ENCODE measurements at places on chromosomes 4 and X.

DNA sequence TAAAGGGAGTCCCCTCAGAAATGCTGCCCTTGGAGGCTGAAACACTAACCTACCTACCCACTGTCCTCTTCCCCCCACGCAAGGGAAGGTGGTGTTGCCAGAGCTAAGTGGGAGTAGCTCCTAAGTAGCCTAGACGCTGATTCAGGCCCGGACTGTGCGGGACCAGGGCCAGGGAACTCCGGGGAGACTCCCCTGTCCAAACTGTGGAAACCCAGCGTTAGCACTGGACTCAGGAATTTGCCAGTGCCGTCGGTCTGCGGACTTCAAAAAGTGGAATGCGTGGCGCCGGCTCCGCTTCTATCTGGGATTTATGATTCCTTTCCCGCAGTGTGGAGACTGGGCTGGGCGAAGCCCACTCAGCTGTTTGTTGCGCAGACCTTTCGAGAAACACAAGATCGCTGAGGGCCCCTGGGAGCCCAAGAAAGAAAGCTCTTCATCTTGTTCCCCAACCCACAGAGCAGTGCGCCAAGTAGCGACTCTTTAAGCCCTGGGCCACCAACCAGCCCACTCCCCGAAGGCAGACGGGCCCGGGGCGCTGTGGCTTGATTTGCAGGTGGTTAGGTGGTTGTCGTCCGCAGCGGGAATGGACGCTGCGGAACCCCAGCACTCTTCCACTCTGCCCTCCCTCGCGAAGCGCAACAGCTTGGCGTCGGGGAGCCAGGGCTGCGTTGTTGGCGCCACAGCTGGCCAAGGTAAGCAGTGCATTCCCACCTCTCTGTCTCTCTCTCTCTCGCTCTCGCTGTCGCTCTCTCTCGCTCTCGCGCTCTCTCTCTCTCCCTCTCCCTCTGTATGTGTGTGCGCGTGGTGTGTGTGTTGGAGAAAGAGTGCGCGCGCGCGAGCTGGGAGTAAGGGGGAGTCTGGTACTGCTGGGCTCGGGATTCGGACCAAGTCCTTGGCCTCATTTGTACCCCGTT, 2.0 kb downstream of the TMEM255A start:
- no peak for DNase-seq

DNA sequence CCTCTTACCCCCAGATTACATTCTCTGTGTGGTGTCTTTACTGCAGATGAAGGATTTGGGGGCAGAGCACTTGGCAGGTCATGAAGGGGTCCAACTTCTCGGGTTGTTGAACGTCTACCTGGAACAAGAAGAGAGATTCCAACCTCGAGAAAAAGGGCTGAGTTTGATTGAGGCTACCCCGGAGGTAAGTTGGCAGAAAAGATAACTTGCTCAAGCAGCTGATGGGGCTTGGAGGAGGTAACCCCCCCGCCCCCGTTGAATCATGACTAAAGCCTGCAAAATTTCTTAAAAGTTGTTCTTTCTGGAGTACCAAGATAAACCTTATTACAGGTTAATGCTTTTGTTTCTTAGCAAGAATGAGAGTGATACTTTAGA, 1.5 kb downstream of the CCNG2 start:
- no peak for DNase-seq

- DNase-seq = no peak
Measured at GRCh38 chr4:185941461-185941860, 127.5 kb upstream of the TLR3 start.

- DNase-seq = no peak
Measured at GRCh38 chrX:139052461-139052860, 340.9 kb upstream of the FGF13 start.

DNA sequence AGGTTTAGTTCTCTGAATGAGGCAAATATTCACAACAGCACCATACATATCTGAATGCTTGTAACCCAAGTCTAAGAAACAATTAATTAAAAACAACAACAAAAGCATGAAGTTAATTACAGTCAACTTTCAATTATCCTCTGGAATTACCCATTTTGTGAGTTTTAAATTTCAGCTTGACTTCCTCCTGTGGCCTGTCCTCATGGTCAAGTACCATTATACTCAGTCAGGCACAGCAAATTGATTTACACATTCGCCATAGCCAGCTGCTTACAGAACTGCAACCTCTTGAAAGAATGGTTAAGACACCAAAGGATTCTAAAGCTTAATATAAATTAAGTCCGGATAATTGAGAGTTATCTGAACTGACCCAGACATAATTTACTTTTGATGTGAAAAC, 306.5 kb downstream of the CAMK2D start:
- DNase-seq = no peak

DNA sequence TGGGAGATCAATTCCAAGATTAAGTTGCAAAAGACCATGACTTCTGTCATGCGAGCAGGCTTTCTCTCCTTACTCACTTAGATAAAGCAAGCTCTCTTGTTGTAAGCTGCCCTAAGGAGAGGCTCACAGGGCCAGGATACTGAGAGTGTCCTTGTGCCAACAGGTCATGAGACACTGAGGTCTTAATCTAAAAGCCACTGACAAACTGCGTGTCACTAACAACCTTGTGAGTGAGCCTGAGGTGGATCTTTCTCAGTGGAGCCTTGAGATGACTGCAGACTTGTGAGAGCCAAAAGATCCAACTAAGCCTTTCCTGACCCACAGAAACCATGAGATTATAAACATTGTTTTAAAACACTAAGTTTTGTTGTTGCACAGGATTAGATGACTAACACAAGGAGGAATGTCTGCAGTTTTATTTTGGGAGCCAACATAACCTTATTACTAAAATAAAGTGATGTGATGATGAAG, 170.5 kb downstream of the SLC39A8 start:
- peak; percentile 23 for DNase-seq

DNA sequence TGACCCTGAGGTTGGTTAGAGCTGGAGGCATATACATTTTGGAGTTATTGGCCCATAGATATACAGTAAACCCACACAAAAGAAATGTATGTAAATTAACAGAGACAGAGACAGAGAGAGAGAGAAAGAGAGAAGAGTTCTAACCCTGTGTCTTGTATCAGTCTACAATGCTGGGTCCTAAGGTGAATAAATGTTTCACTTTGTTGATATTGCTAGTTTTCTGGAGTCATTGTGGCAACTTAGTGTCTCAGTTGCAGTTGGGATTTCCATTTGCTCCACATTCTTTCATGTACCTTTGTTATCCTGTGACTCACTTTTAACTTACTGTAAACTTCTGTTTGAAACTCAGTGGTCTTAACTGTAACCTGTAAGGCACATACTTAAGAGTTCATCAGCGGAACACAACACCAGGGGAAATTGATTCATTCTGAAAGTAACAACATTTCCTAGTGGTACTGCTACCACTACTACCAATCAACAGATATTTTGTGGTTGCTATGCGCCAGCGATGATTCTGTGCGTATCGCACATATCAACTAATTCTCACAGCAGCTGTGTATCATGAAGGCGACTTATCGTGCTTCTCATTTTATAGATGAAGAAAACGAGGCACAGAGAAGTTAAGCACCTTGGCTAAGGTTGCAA, 38.5 kb upstream of the ETDA start:
- DNase-seq = no peak

DNA sequence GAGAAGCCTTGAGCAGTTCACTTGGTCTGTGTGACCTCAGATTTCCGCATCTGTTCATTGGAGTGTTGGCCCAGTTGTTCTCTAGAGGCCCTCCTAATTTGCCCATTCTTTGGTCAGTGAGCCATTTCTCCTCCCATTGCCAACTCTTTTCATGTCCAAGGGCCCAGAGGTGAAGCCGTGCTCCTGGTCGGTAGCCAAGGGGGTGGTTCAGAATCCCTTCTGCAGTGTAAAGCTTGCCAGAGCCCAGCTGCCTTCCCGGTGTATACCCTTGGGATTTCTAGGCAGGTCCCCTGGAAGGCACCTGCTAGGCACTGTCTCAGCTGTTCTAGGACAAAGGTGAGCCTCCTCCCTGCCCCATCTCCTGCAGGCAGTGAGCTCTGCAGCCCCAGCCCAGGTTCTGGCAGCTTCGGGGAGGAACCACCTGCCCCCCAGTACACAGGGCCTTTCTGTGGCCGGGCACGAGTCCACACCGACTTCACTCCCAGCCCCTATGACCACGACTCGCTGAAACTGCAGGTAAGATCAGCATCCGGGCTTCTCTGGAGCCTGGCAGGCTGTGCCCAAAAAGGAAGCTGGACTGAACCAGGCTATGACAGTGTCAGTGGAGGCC, 12.3 kb downstream of the SASH3 start:
- no peak for DNase-seq

- DNase-seq = peak; percentile 7
Measured at GRCh38 chrX:29687687-29688086, 527.7 kb upstream of the MAGEB2 start.

DNA sequence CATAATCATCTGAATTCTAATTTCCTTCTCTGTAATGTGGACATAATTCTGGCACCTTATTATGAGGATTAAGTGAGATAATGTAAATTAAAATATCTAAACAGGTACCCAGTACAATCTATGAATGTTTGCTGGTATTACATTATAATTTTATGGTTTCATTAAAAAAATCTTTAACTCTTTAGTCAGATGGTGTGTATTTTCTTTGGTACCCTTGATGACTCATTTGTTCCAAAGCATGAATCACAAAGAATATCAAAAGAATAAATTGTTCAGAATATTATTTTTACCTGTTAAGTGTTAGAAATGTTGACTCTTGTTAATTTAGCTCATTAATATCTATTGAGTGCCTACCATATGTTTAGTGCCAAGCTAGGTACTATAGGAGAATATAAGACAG, 74.3 kb downstream of the SNX25 start:
- DNase-seq = no peak

- DNase-seq = no peak
Measured at GRCh38 chr4:177487977-177488376, 45.7 kb upstream of the AGA start.

GRCh38 chrX:38939067-38939466, 137.8 kb downstream of the MID1IP1 start:
- no peak for DNase-seq

DNA sequence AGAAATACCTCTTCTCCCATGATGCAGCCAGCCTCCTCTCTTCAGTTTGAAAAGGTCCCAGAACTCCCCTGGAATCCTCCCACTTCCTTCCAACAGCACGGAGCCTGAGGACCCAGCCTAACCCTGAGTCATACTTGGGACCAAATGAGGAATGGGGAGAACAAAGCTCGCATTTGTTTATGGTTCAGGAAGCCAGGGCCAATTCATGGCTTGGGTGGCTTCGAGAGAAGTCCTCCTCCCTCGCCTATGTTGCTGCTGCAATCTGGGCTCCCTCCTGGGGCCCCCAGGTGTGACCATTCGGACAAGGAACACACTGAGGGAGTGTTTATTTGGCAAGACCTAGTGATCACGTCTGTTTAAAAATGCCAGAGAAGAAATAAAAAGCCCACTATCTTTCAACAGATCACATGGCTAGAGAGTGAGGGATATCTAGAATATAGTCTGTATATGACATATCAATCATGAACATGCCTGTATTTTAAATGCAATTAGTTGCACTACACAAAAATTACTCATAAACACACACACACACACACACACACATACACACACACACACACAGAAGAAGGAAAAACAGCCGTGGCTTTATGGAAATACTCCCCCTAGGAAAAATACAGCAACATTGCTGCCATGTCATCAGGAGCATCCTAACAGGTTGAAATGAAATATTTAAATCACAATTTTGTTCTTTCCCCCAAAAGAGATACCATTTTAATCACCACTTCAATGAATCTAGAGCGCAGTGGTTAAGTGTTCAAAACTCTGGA, 155.7 kb upstream of the MAP3K15 start:
- no peak for DNase-seq

DNA sequence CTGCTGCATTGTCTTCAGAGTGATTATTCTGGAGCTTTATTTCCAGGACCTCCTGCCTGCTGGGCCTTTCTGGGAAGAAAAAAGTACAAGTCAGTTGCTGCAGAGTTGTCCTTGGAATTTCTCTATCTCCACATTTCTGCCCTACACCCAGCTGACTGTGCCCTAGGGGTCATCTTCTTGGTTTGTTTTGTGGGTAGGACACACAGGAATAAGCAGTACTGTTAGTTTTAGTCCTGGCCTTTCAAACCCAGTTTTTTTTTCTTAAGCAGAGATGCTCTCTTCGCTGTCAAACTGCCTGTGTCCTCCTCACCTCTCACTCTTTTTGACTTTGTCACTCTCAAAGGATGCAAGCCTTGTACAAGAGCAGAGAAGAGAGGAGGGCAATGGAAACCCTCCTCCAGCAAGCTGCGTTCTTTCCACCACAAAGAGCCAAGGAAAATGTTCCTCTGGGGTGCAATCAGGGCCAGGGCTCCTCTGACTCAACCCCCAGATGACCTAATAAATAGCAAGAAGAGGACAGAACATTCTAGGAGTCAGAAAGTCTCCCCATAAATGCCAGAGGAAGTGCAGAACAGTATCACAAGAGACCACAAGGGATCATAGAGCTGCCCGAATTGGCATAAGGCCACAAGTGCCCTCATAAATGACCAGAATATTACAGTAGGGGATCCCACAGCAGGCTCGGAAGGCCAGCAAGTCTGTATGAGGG, 186.2 kb downstream of the RCHY1 start:
- no peak for DNase-seq

- DNase-seq = no peak
Measured at GRCh38 chr4:20043991-20044390, 207.7 kb upstream of the SLIT2 start.

GRCh38 chr4:181960384-181960783, 282.8 kb upstream of the TENM3 start:
- DNase-seq = no peak

DNA sequence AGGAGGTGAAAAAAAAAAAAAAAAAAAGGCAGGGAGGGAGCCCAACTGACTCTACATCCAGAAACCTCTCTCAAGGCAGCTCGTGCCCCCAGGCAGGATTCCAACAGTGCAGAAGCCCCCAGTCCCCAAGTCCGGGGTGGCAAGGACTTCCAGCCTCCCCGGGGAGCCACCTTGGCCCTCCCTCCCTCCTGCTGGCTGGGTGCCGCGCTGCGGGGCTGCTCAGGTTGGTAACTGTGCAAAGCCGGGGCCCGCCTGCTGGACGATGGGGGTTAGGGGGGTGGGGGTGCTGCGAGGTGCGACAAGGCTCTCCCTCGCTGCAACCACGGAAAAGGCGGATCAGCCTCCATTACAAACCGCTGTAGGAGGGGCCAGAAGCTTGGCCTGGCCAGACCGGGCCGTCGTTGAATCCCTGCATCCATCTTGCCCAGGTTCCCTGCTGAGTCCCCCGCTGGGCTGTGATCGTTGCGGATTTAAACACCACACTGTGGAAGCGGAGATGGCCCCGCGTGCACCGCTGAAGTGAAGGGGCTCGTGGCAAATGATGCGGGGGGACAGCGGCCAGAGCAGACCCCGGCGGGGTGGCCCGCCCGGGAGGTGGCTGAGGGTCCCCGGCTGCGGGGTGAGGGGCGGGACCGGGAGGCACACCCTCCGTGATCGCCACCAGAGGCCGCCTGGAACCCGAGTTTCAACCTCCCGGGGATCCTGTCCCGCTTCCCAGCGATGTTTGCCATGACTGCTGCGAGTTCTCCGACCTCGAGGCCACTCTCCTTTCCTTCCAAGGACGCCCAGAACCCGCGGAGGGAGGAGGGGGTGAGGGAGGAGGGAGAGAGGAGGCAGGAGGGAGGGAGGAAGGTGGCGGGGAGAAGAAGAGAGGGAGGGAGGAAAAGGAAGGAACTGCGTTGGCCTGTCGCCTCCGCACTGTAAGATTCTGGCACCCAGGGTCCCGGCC, 58.0 kb upstream of the DDX3X start:
- DNase-seq = no peak
